ENCODE measurements at places on chromosomes 3 and 15. TPM values are rescaled to one million over a fixed set of nuclear protein-coding genes. Genes with fewer than 3 reads are reported as not detected.
A peak's percentile ranks its signal among the peaks of the same experiment; 100 is the strongest.

GRCh38 chr15:53589520-53590057, 169.9 kb downstream of the WDR72 start:
- DNase-seq = no peak

GRCh38 chr3:35800960-35801459, 161.7 kb downstream of the ARPP21 start:
- DNase-seq = no peak

DNA sequence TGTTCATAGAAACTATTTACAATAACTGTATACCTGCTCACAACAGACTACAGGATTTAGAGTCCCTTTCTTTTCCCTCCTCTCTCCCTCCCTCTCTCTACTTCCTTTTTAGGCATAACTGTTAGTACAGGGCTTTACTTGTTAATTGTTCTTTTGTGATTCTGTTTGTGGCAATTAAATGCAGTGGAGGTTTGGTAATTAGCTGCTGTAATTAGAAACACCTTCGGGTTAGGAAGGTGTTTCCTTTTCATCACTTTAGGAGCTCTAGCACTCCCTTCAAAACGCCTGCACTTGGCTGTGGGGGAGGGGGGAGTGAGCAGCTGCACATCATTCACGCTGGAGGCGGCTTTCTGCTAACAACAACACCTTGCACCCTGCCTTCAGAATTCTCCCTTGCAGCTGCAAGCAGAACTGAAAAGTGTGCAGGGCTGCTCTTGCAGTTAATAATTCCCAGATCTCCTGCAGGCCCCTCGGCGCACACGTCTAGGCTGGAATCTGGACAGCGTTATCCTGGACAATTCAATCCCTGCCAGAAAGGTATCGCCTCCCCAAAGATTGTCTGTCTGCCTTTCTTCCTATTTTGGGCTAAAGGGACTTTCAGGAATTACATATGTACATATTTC, 242.6 kb upstream of the RGMA start:
- peak; percentile 55 for DNase-seq

DNA sequence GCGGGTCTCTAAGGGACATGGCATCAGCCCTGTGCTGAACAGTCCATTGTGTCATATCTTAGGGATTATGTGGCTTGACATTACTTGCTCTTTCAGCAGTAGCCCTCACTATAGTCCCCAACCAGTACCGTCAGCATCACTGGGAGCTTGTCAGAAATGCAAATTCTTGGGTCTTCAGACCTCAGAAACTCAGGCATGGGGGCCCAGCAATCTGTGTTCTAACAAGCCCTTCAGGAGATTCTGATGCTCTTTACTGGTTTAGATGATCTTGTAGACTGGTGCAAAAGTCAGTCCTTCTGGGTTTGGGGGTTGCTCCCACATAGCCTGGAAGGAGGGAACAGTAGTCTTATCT, 39.0 kb upstream of the TRAK1 start:
- no peak for DNase-seq

GRCh38 chr3:87696124-87697013, 362.4 kb downstream of the CGGBP1 start:
- peak; percentile 8 for DNase-seq

The MTMR10 gene
- total RNA-seq = 18.7 TPM

The TATDN2 gene
- total RNA-seq = 11.7 TPM

GRCh38 chr3:30332196-30333021, 274.0 kb upstream of the TGFBR2 start:
- DNase-seq = no peak

DNA sequence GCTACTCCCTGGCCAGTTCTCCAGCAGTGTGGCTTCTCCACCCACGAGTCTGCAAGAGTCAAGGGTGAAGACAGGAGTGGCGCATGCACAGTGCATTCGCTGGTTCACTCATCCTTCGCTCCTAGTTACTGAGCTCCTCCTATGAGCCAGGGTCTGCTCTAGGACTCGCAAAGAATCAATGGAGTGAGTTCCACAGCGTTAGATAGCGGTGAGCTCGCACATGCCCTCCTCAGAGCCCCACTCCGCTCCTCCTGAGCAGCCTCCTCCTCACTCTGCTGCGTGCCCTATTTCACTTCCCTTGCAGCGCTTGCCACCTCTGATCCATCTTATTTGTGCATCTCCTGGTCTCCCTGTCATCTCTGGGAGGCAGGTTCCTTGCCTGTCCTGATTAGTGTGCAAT, 63.0 kb downstream of the NUP210 start:
- DNase-seq = no peak

- no peak for DNase-seq
Observed at GRCh38 chr15:92140796-92141195, 252.9 kb upstream of the ST8SIA2 start.

The TGM4 gene
- 0.04 TPM for total RNA-seq

GRCh38 chr3:188993181-188993580, 178.6 kb upstream of the TPRG1 start:
- DNase-seq = no peak

The C3orf85 gene
- not detected for total RNA-seq

DNA sequence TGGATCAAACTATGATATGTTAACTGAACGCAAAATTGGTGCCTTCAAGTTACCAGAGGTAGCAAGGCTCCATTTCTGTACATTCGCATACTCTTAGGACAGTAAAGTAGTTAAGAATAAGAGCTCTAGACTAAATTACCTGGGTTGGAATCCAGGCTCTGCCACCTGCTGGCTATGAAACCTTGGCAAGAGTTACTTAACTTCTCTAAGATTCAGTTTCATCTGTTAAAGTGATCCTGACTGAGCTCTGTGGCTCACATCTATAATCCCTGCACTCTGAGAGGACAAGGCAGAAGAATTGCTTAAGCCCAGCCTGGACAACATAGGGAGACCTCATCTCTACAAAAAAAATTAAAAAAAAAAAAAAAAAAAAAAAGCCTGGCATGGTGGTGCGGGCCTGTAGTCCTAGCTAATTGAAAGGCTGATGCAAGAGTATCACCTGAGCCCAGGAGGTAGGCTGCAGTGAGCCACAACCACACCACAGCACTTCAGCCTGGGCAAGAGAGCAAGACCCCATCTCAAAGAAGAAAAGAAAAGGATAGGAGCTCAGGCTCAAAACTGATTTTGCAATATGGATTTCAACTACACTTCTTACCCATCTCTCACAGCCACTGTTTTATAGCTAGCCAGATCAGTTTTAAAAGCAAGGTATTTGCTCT, 21.3 kb downstream of the GSK3B start:
- no peak for DNase-seq

Measured in neural progenitor cell (in vitro differentiated cells).